ENCODE measurements at places on chromosomes 11 and 22. TPM values are rescaled to one million over a fixed set of nuclear protein-coding genes. Genes with fewer than 3 reads are reported as not detected.

MDK gene
- 407 TPM for total RNA-seq

CNTF gene
- total RNA-seq = 3.5 TPM

TPBGL gene
- total RNA-seq = 0.64 TPM

MAPK8IP1 gene
- total RNA-seq = 30.2 TPM

SCT gene
- 1.8 TPM for total RNA-seq

CHST1 gene
- 0.57 TPM for total RNA-seq

IL17REL gene
- total RNA-seq = 0.11 TPM

RASSF7 gene
- 30.0 TPM for total RNA-seq

GRCh38 chr11:133360860-133361688, 171.2 kb downstream of the OPCML start:
- no peak for DNase-seq
- no peaks in the 10 kb centered on the region for H3K27me3 ChIP-seq
- H3K36me3 ChIP-seq = no peaks in the 10 kb centered on the region
- no peaks in the 10 kb centered on the region for H3K4me1 ChIP-seq

- peaks cover 23% of the 10 kb centered on the region for H3K4me1 ChIP-seq
- peaks cover 4% of the 10 kb centered on the region for H3K27me3 ChIP-seq
- peak overlapping the region; percentile 93 for H3K4me3 ChIP-seq
- DNase-seq = peak; percentile 65
- H3K27ac ChIP-seq = no peak overlapping the region
These were observed 1.8 kb downstream of the OPCML start for GRCh38 chr11:133530501-133530835.

DNA sequence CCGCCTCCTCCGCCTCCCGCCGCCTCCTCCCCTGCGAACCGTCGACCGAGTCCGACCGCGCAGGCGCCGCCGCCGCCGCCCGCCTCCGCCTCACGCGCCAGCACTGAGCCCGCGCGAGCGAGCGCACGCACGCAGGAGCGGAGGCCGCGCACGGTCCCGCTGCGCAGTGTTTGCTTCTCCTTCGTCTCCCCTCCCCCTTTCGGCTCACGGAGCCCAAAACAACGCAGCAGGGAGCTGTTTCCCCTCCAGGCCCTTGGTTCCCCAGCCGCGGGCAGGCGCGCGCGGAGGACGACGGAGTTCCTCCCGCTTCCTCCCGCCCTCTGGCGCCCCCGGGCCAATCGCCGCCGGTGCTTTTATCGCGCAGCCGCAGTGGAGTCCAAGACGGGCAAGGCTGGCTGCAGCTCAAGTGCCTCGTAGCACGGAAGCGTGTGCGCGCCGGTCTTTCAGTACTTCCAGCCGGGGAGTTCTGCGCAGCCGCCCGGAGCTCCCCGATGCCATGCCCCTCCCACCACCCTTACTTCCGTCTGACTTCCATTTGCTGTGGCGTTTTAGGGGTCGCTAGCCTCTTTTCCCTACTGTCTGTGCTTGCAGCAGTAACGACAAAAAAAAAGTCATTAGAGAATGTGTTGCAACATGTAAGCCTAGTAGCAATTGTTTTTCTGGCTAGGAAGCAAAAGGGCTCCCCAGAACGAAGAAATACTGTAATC, at the start of gene HNRNPUL2:
HNRNPUL2 (minus strand) TSS at position 293 of the 707 bp plus-strand sequence. CDS start 301 bp downstream, outside the sequence.
- H3K27me3 ChIP-seq = no peaks in the 10 kb centered on the region
- H3K36me3 ChIP-seq = peaks cover 41% of the 10 kb centered on the region
- DNase-seq = peak; percentile 98
- peak within 1 kb of the TSS; percentile 95 for H3K4me3 ChIP-seq
- no peaks in the 10 kb centered on the region for H3K4me1 ChIP-seq

GRCh38 chr22:48874956-48875355, 952.7 kb downstream of the BRD1 start:
- H3K36me3 ChIP-seq = no peaks in the 10 kb centered on the region
- H3K27me3 ChIP-seq = no peaks in the 10 kb centered on the region
- no peak for DNase-seq
- H3K4me1 ChIP-seq = no peaks in the 10 kb centered on the region

- DNase-seq = peak; percentile 55
- peaks cover 20% of the 10 kb centered on the region for H3K27me3 ChIP-seq
- no peak overlapping the region for H3K27ac ChIP-seq
- no peaks in the 10 kb centered on the region for H3K4me1 ChIP-seq
- no peaks in the 10 kb centered on the region for H3K36me3 ChIP-seq
These were observed 255.6 kb upstream of the CADM1 start for GRCh38 chr11:115759622-115760460.

DNA sequence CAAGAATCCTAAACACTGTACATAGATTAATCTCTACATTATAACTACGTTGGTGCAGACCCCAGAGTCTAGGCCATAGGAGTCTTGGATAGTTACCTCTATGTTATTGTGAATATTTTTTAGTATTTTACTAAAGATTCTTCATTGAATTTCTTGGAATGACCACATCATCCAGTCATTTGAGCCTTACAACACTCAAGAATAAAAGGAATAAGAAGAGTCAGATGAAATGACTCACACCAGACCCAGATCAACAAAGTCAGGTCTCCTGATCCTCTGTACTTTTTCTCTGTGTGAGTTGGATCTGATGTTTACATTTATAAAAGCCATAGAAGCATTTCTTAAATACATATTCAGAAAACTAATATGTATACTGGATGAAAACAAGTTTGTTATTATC, 179.2 kb upstream of the ARHGAP20 start:
- H3K4me1 ChIP-seq = no peaks in the 10 kb centered on the region
- no peaks in the 10 kb centered on the region for H3K36me3 ChIP-seq
- no peak for DNase-seq
- no peaks in the 10 kb centered on the region for H3K27me3 ChIP-seq

DNA sequence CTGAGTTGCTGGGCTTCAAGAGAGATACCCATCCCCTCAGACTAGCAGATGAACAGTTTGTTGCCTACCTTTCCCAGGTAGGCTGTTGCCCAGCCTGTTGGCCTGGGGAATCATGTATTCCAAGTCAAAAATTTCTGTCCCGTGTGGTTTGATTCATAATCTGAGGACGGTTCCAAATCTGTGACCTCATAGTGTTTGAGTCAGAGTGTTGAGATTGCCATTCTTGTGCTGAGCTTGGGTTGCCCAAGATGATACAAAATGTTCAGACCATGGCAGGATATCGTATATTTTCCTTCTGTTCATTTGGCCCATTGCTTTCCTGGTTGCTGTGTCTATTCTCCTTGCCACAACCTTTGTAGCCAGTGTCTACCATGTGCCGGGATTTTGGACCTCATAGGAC, 64.3 kb downstream of the CYB5R2 start:
- no peak overlapping the region for H3K27ac ChIP-seq
- DNase-seq = no peak
- H3K27me3 ChIP-seq = no peaks in the 10 kb centered on the region
- peaks cover 5% of the 10 kb centered on the region for H3K4me1 ChIP-seq

DNA sequence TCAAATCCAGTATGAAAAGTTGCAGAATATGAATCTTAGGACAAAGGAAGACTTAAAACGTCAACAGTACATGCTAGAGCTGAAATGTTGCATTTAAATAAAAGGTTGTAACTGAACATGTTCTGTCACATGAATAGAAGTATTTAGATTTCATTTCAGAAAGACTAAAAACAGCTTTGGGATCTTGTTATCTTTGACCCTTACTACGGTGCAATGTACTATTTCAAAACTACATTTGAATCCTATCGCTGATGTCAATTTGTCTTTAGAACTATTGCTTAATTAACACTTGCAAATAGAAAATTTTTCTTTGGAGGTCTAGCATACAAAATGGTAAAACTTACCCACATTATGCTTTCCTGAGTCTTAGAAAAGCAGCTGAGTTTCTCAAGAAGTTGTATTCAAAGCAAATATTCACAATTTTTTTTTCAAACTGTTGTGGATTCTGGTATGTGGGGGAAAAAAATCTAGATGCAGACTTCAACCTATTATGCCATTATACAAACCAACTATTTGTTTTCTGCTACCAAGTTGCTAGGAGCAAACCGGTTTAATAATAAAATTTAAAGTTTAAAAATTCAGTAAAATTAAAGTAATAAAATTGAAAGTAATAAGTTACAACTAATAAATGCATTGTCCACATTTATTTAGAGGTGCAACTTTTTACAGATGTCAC, 25.4 kb downstream of the CSTF3 start:
- peaks cover 2% of the 10 kb centered on the region for H3K4me1 ChIP-seq
- no peak for DNase-seq
- H3K27me3 ChIP-seq = no peaks in the 10 kb centered on the region
- no peak overlapping the region for H3K27ac ChIP-seq

- H3K27ac ChIP-seq = no peak overlapping the region
- DNase-seq = no peak
- H3K27me3 ChIP-seq = no peaks in the 10 kb centered on the region
- no peaks in the 10 kb centered on the region for H3K36me3 ChIP-seq
- no peak overlapping the region for H3K4me3 ChIP-seq
These were observed 276.6 kb downstream of the FAT3 start for GRCh38 chr11:92501066-92501739.

- H3K36me3 ChIP-seq = peaks cover 5% of the 10 kb centered on the region
- no peak for DNase-seq
- H3K27me3 ChIP-seq = no peaks in the 10 kb centered on the region
- peaks cover 12% of the 10 kb centered on the region for H3K4me1 ChIP-seq
- H3K27ac ChIP-seq = no peak overlapping the region
- no peak overlapping the region for H3K4me3 ChIP-seq
These were observed 14.2 kb downstream of the SMCO4 start for GRCh38 chr11:93528757-93529645.

DNA sequence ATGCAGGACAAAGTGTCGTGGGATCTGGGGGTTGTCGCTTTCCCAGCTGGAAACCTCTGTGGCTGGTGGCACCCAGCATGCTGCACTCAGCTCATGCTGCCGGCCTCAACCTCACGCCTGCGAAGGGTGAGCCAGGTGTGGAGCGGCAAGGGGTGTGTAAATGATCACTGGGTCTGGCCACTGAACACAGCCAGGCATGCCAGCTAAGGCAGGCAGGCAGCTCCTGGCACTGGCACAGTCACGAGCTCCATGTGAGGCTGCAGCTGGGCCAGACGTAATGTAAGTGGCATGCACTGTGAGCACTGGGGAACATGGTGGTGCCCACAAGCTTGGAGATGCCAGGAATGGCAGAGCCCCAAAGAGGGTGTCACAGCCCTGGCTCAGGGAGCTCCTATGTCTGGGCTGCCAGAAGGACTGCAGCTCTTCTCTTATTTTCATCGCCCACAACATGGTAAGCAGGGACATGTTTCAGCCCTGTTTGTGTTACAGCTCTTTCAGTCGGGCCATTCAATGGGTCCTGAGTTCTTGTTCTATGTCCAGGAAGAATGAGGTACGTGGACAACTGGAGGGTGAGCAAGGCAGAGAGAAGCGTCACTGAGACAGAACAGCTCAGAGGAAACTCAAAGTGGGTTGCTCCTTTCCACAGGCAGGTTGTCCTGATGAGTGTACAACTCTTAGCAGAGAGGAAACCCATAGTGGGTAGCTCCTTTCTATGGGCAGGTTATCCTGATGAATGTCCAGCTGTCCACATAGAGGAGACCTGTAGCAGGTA, 403.8 kb downstream of the CNTN5 start:
- H3K4me1 ChIP-seq = peaks cover 6% of the 10 kb centered on the region
- H3K27ac ChIP-seq = no peak overlapping the region
- no peaks in the 10 kb centered on the region for H3K36me3 ChIP-seq
- H3K27me3 ChIP-seq = peaks cover 9% of the 10 kb centered on the region
- no peak overlapping the region for H3K4me3 ChIP-seq

GRCh38 chr22:36640106-36640672, 63.4 kb downstream of the CACNG2 start:
- no peak overlapping the region for H3K27ac ChIP-seq
- H3K36me3 ChIP-seq = no peaks in the 10 kb centered on the region
- H3K4me1 ChIP-seq = no peaks in the 10 kb centered on the region
- no peak for DNase-seq

- no peak overlapping the region for H3K4me3 ChIP-seq
- H3K4me1 ChIP-seq = no peaks in the 10 kb centered on the region
- no peak for DNase-seq
- H3K36me3 ChIP-seq = no peaks in the 10 kb centered on the region
These were observed 6.4 kb downstream of the CD6 start for GRCh38 chr11:60977836-60978235.

GRCh38 chr22:19383292-19383691, 48.2 kb downstream of the HIRA start:
- H3K27ac ChIP-seq = no peak overlapping the region
- H3K4me1 ChIP-seq = no peaks in the 10 kb centered on the region
- no peaks in the 10 kb centered on the region for H3K27me3 ChIP-seq
- no peak for DNase-seq
- peaks cover 73% of the 10 kb centered on the region for H3K36me3 ChIP-seq
- no peak overlapping the region for H3K4me3 ChIP-seq

DNA sequence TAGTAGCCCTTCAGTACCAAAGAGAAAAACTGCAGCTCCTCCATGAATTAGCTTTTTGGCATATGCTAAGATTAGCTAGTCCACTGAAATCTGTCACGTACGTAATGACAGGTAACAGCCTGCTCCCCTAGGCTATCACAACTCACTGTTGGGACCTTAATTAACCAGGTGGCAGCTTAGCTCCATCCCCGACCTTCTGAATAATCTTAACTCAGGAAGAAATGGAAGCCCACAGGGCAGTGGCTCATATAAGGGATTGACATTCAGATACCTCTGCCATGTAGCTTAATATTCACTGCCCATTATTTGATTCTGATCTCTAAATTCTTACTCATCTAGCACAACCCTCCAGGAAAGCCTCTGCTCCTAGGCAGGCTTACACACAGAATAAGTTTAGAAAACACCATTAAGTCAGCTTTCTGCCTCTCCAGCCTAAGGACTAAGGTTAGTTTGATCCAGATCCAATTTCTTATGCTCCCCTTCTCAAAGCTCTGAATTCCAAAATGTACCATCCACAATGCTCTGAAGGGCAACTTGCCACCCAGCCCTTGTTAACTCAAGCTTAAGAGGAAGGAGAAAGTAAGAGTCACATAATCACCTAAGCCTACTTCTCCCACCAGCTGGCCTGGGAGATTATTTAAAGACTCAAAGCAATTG, 5.0 kb downstream of the HSPA8 start:
- no peak for DNase-seq
- no peak overlapping the region for H3K4me3 ChIP-seq
- no peaks in the 10 kb centered on the region for H3K27me3 ChIP-seq
- no peaks in the 10 kb centered on the region for H3K4me1 ChIP-seq

DNA sequence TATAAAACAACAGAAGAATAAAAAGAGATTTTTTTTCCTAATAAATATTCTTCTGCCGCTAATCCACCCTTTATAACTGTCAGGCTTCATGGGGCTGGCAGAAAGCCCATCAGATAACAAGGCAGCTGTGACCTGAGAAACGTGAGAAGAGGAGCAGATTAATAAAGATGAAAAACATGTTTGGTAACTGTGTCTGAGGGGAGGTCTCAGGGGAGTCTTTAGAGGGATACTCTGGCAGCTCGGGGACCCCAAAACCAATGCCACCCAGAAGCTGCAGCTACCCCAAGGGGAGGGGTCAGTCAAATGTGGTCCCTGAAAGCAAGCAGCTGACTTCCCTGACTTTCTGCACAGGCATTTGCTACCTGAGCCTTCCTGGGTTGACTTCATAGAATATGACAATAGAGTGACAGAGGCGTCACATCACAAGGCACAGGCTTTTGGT, 48.4 kb upstream of the POU2AF1 start:
- no peaks in the 10 kb centered on the region for H3K36me3 ChIP-seq
- no peak for DNase-seq
- H3K27me3 ChIP-seq = no peaks in the 10 kb centered on the region
- no peak overlapping the region for H3K4me3 ChIP-seq
- H3K4me1 ChIP-seq = peaks cover 8% of the 10 kb centered on the region
- no peak overlapping the region for H3K27ac ChIP-seq

Measured in H9 (cell line).